ENCODE measurements at places on chromosomes 6 and 20.

GRCh38 chr6:5457983-5458683 lies 196.8 kb downstream of the FARS2 start:
- DNase-seq, result no peak

GRCh38 chr6:118663993-118664985 lies 12.9 kb upstream of the CEP85L start:
- DNase-seq, result no peak

DNA sequence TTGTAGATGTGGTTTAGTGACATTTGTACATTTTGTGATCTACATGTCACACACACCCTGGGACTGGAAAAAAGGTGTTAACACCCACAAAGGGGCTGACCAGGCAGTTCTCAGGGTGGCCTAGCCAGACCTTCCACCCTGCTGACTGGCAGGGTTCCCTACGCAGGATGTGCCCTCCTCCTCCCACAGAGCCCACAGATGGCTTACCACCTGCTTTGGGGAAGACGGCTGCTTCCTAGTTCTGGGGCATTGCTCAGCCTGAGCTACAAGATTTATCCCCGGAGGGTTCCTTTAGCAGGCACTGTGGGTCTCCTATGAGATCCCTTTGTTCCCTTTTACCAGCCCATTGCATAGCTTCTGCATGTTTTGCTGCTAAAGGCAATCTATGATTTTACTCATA lies 35.1 kb downstream of the SNAP25 start:
- no peak for DNase-seq

DNA sequence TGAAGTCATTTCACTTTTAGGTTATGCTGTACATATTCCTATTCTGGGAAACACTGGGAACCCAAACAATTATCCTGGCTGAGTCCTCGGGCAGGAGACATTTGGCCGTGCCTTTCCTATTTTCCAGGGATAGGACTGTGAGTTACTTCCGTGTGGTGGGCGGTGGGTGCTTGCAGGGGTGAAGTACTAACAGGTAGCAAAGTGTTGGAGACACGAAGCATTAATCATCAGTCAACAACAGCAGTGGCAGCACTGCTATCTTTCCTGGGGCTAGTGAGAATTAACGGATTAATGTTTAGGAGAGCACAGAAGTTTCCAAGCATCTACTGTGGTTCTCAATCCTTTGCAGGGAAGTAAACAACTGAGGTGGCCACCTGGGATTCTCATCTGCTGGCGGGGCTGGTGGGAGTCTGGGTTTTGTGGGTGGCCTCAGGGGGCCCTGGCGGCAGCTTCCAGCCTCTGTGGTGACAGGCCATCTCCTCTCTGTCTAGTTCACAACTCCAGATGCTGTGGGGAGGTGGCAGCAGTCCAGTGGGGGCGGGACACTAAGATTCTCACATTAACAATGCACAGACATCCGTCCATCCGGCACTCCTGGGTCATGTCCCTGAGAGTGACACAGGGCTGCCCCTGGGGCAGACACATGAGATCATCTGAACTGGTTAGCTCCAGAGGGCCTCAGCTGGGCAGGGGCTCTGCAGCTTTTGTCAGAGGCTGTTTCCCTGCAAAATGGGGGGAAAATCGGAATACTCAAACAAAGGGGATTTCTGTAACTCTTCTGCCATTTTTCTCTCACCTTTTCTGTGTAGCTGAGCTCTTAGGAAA lies 90.9 kb downstream of the GJA10 start:
- DNase-seq, result no peak

DNA sequence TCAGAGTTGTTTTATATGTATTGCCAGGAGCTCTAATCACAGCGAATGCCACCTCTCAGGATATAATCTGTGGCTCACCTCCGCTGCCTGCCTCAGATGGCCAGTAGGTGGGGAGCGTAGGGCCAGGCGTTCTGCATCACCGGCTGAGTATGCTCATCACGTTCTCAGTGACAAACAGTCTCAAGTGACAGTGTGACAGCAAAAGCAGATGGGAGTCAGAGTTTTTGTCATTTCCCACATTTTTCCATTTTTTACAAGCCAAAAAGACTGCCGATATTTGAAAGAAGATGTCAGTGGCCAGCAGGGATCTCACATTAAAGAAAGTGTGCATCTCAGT lies 208.7 kb downstream of the ALDH8A1 start:
- no peak for DNase-seq

GRCh38 chr6:102761872-102762271 lies 1368.4 kb downstream of the GRIK2 start:
- no peak for DNase-seq

GRCh38 chr6:3876101-3876500 lies 26.9 kb downstream of the FAM50B start:
- peak; percentile 50 for DNase-seq
